Esophagus squamous epithelium (tissue), 5 donors: ENCODE measurements at places on chromosomes 12 and 14.
A peak's percentile ranks its signal among the peaks of the same experiment; 100 is the strongest.

- no peaks in the 10 kb centered on the region for H3K36me3 ChIP-seq
- peak overlapping the region; percentile 39 for H3K27ac ChIP-seq
- no peak for DNase-seq
- no peaks in the 10 kb centered on the region for H3K4me1 ChIP-seq
These were observed 21.7 kb upstream of the CATSPERB start for GRCh38 chr14:91753501-91754128.

GRCh38 chr12:85814071-85814470 lies 22.1 kb downstream of the RASSF9 start:
- no peaks in the 10 kb centered on the region for H3K36me3 ChIP-seq
- no peak overlapping the region for H3K27ac ChIP-seq
- H3K27me3 ChIP-seq: no peaks in the 10 kb centered on the region
- H3K4me1 ChIP-seq: peaks cover 9% of the 10 kb centered on the region

- no peak overlapping the region for H3K4me3 ChIP-seq
- no peaks in the 10 kb centered on the region for H3K27me3 ChIP-seq
- H3K36me3 ChIP-seq: no peaks in the 10 kb centered on the region
- no peaks in the 10 kb centered on the region for H3K4me1 ChIP-seq
These were observed 22.0 kb upstream of the MGST1 start for GRCh38 chr12:16325426-16325825.

GRCh38 chr12:52895726-52896189 lies 9.1 kb downstream of the KRT8 start:
- H3K36me3 ChIP-seq: no peaks in the 10 kb centered on the region
- H3K27ac ChIP-seq: no peak overlapping the region
- no peak for DNase-seq

GRCh38 chr12:102811110-102811737 lies 105.8 kb downstream of the PAH start:
- H3K36me3 ChIP-seq: no peaks in the 10 kb centered on the region
- DNase-seq: no peak
- no peak overlapping the region for H3K27ac ChIP-seq
- no peaks in the 10 kb centered on the region for H3K27me3 ChIP-seq
- no peaks in the 10 kb centered on the region for H3K4me1 ChIP-seq

- no peak for DNase-seq
- no peak overlapping the region for H3K27ac ChIP-seq
- no peaks in the 10 kb centered on the region for H3K36me3 ChIP-seq
- H3K27me3 ChIP-seq: peaks cover 9% of the 10 kb centered on the region
These were observed 972 bp downstream of the PTGDR start for GRCh38 chr14:52268279-52269061.

DNA sequence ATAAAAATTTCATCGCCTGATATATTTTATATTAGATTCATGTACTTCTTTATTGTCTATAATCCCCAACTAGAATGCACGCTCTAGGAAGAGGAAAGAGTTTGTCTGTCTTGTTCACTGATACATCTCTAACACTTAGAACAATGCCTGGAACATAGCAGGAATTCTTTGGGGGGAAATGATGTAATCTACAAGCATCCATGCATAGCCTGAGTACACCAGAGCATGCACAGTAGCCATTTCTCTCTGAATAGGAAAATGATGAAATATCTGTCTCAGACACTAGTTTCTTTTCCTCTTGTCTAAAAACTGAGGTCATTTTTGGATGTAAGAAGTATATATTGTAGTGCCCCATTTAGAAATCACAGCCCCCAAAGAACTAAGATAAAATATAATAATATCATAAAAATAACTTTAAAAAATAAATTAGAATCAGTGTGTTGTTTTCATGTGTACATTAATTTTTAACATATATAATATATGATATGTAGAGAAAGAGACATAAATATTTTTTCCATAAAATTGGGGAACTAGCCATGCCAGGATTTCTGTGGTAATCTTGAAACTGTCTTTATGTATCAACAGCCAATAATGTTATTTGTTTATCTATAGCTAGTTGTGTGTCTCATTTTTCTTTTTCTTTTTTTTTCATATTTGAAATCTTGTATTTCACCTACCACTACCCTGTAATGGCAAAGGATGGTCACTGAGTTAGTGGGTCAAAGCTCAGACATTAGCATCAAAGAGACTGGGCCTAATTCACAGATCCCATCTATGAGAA lies 155.6 kb upstream of the TMCC3 start:
- H3K27ac ChIP-seq: no peak overlapping the region
- H3K4me3 ChIP-seq: no peak overlapping the region
- no peaks in the 10 kb centered on the region for H3K36me3 ChIP-seq
- no peak for DNase-seq
- H3K27me3 ChIP-seq: no peaks in the 10 kb centered on the region
- H3K4me1 ChIP-seq: peaks cover 5% of the 10 kb centered on the region

GRCh38 chr12:1553987-1554982 lies 40.1 kb downstream of the FBXL14 start:
- no peak for DNase-seq
- no peaks in the 10 kb centered on the region for H3K27me3 ChIP-seq
- H3K36me3 ChIP-seq: no peaks in the 10 kb centered on the region
- H3K4me3 ChIP-seq: no peak overlapping the region

DNA sequence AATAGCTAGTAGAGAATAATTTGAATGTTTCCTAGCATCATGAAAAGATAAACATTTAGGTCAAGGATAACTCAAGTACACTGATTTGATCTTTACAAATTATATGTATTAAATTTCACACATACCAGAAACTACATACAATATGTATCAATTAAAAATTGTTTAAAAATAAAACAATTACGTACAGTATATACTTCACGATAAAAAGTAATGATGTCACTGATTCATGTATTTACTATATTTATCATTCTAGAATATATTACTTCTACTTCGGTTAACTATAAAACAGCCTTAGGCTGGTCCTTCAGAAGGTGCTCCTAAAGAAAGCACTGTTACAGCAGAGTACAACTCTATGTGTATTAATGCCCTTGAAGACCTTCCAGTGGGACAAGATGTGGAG lies 11.5 kb downstream of the RBM23 start:
- H3K4me1 ChIP-seq: peaks cover 59% of the 10 kb centered on the region
- no peak overlapping the region for H3K27ac ChIP-seq
- DNase-seq: no peak
- peaks cover 28% of the 10 kb centered on the region for H3K36me3 ChIP-seq
- H3K27me3 ChIP-seq: no peaks in the 10 kb centered on the region

- DNase-seq: no peak
- no peak overlapping the region for H3K4me3 ChIP-seq
- peak overlapping the region; percentile 74 for H3K27ac ChIP-seq
- peaks cover 43% of the 10 kb centered on the region for H3K4me1 ChIP-seq
- no peaks in the 10 kb centered on the region for H3K36me3 ChIP-seq
These were observed 27.7 kb downstream of the CLMN start for GRCh38 chr14:95291859-95292542.

DNA sequence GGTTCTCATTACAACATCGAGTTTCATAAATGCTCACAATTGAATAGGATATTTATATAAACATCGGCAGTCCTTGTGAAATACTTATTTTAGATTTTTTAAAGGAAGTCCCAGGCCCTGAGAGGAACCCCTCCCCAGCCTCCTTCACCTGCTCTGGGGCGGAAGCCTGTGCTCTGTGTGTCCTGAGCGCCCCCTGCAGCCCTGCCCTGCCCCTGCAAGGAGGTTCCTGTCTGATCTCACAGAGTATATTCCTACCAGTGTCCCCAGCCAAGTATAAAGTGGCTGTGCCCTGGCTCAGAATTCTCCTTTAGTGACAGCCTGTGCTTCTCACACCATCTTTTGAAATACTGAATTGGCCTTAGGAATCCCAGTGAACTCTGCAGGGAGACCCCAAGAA lies 659.5 kb downstream of the TMEM121 start:
- H3K27ac ChIP-seq: no peak overlapping the region
- H3K4me1 ChIP-seq: no peaks in the 10 kb centered on the region
- H3K4me3 ChIP-seq: no peak overlapping the region
- H3K36me3 ChIP-seq: no peaks in the 10 kb centered on the region
- no peak for DNase-seq
- no peaks in the 10 kb centered on the region for H3K27me3 ChIP-seq

DNA sequence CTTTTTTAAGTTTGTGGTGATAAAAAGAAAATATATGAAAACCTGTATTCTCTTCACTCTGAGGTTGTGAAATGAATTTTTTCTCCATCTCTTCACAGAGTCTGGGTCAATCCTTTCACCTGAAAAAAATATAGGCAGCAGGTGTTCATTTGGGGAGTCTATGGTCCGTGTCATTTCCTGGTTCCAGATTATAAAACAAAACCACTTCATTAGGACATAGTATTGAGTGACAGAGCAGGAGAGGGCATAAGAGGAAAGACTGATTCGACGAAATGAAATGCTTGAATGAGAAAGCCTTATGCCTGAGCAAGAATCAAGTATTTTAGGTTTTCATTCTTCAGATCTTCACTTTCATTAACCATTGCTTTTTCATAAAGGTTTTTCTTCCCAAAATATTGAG lies 51.8 kb upstream of the NUAK1 start:
- H3K27ac ChIP-seq: no peak overlapping the region
- no peaks in the 10 kb centered on the region for H3K36me3 ChIP-seq
- H3K27me3 ChIP-seq: no peaks in the 10 kb centered on the region
- DNase-seq: no peak

- no peaks in the 10 kb centered on the region for H3K36me3 ChIP-seq
- peaks cover 11% of the 10 kb centered on the region for H3K4me1 ChIP-seq
- H3K4me3 ChIP-seq: no peak overlapping the region
- DNase-seq: no peak
These were observed 12.2 kb upstream of the ITPR2 start for GRCh38 chr12:26845057-26845666.

DNA sequence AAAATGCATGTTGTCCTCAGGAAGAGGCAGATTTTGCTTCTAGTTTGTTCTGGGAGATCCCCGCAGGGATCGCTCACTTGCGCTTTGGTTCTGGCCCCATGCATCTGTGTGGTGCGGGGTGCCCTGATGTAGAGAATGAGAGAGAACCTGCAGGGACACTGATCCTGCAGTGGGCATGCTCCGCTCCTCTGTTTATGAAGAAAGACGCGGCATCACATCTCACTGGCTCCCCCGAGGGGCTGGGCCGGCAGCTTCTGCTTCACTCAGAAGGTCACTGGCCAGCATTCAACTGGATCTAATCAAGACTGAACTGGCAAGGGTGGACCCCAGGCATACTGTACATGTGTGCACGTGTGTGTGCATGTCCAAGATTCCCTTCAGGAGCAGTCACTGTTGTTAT lies 164.2 kb downstream of the CALM1 start:
- H3K27ac ChIP-seq: no peak overlapping the region
- no peaks in the 10 kb centered on the region for H3K4me1 ChIP-seq
- H3K36me3 ChIP-seq: no peaks in the 10 kb centered on the region

DNA sequence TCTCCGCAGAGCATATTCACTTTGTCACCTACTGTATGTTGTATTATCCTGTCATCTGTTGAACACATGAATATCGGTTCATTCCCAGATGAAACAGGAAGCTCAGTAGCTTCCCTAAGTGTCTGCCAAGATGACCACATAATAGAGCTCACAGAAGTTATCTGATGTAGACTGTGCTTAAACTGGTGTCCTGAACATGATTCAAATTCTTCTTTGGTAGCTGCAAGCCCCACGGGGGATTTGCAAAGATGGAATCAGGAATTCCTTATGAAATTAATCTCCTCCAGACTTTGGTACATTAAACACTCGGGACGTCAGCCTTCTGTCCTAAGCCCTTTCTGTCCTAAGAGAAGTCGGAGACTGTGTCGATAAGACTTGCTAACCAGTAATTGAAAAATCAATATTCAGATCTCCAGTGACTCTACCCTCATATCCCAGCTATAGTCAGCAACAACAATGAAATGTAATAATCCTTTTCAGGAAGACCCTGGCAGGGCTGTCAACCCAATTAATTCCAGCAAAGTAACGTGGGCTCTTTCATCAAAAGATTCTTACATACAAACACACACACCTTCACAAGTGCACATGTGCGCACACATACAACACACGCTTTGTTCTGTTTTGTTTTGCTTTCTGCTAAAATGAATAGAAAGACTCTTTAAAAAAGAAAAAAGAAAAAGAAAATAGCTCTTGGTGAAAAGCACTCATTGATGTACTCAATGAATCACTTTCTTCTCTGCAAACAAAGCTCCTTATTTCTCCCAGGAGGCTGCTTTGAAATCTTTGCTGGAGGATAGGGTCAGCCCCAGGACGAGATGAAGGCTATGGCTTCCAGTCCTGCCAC lies 127.2 kb downstream of the RIMBP2 start:
- no peak overlapping the region for H3K4me3 ChIP-seq
- DNase-seq: no peak
- no peaks in the 10 kb centered on the region for H3K27me3 ChIP-seq
- H3K27ac ChIP-seq: no peak overlapping the region
